ENCODE measurements at places on chromosomes 11 and 22. TPM values are rescaled to one million over a fixed set of nuclear protein-coding genes. Genes with fewer than 3 reads are reported as not detected.
A peak's percentile ranks its signal among the peaks of the same experiment; 100 is the strongest.

The SERPING1 gene
- polyA plus RNA-seq, result 62.3 TPM

The TRIM5 gene
- polyA plus RNA-seq, result 0.98 TPM

The H19 gene
- polyA plus RNA-seq, result 5,104 TPM

The F2 gene
- polyA plus RNA-seq, result not detected

DNA sequence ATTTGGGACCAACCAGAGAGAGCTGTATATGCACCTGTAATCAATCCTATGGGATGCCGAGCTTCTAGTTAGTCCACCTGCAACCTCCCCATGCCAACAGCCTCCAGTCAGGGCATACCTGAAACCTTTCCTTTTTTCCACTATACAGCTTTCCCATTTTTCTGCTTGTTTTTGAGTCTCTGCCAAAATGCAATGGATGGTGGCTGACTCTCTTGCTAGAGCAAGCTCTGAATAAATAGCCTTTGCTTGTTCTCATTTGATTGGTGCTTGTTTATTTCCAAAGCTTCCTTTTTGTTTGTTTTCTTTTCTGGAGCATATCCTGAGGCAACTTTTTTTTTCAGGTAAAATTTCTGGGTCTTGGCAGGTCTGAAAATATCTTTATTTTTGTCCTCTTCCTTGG lies 58.0 kb upstream of the PLET1 start:
- no peaks in the 10 kb centered on the region for H3K36me3 ChIP-seq
- DNase-seq, result no peak
- no peak overlapping the region for H3K4me3 ChIP-seq
- peaks cover 42% of the 10 kb centered on the region for H3K4me1 ChIP-seq

- peaks cover 12% of the 10 kb centered on the region for H3K4me1 ChIP-seq
- no peak overlapping the region for H3K4me3 ChIP-seq
- H3K36me3 ChIP-seq, result peaks cover 82% of the 10 kb centered on the region
- DNase-seq, result peak; percentile 42
- no peak overlapping the region for H3K27ac ChIP-seq
- no peaks in the 10 kb centered on the region for H3K27me3 ChIP-seq
Observed at GRCh38 chr11:65867284-65868071, 5.1 kb downstream of the EFEMP2 start.

DNA sequence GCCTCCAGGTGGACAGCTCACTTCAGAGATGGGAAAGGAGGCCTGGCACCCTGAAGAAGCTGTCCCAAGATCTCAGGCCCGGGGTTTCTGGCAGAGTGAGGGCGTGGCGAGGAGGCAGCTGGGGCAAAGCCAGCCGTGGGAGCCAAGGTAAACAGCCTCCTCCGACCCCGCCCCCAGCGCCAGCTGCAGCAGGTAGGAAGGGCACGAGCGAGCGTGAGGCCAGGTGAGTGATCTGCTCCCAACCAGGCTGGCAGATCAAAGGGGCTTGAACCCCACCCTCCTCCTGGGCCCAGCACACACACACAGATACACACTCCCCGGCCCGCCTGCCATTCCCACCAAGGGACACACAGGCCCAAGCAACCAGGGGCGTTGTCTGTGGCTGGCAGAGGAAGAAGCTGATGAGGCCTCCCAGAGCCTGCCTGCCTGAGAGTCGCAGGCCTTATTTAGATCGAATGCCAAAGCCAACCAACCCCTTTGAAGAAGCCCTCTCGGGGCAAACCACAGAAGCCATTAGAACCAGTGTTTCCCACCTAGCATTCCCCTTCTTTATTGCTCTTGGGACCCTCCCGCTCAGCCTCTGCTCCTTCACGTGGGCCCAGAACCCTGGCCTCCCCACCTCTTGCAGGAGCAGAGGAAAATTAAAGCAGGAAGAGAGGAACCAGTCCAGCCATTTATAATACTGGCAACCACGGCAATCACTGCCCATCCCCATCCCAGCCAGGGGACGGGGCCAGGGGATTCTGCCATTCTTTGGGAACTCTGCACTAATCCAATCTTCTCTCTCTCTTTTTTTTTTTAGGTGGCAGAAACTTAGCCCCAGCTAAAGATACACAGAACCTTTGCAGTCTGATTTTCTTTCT lies 5.0 kb downstream of the PDGFB start:
- H3K36me3 ChIP-seq, result no peaks in the 10 kb centered on the region
- H3K4me1 ChIP-seq, result peaks cover 75% of the 10 kb centered on the region
- peak overlapping the region; percentile 73 for H3K4me3 ChIP-seq
- H3K27me3 ChIP-seq, result no peaks in the 10 kb centered on the region
- peak; percentile 30 for DNase-seq
- peak overlapping the region; percentile 87 for H3K27ac ChIP-seq

- no peaks in the 10 kb centered on the region for H3K27me3 ChIP-seq
- H3K4me3 ChIP-seq, result no peak overlapping the region
- no peak for DNase-seq
- no peak overlapping the region for H3K27ac ChIP-seq
Observed at GRCh38 chr22:27526901-27527300, 274.7 kb downstream of the MN1 start.

DNA sequence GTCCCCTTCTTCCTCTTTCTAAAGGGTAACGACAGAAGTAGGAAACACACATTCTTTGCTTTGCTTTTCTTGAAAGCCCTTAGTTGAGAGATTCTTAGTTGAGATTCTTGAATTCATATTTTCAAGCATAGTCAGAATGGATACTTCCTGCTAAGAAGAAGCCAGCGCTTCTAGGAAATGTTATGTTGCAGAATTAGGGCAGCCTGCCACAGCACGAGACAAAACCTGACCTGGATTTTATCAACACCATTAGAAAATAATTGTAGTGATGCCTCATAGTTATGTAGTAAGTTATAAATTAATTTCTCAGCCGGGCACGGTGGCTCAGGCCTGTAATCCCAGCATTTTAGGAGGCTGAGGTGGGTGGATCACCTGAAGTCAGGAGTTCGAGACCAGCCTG lies 37.9 kb upstream of the NUP160 start:
- DNase-seq, result no peak
- no peaks in the 10 kb centered on the region for H3K36me3 ChIP-seq
- no peaks in the 10 kb centered on the region for H3K4me1 ChIP-seq
- H3K4me3 ChIP-seq, result no peak overlapping the region

- no peaks in the 10 kb centered on the region for H3K36me3 ChIP-seq
- no peaks in the 10 kb centered on the region for H3K4me1 ChIP-seq
- DNase-seq, result no peak
- no peaks in the 10 kb centered on the region for H3K27me3 ChIP-seq
- H3K27ac ChIP-seq, result no peak overlapping the region
Observed at GRCh38 chr11:83355391-83355790, 69.2 kb upstream of the CCDC90B start.

GRCh38 chr11:112265659-112266409 lies 5.2 kb upstream of the PLET1 start:
- DNase-seq, result no peak
- no peak overlapping the region for H3K4me3 ChIP-seq
- no peak overlapping the region for H3K27ac ChIP-seq
- no peaks in the 10 kb centered on the region for H3K4me1 ChIP-seq

Data from psoas muscle (tissue), 8 donors.